ENCODE measurements at places on chromosomes 2 and 18.
A peak's percentile ranks its signal among the peaks of the same experiment; 100 is the strongest.

- no peaks in the 10 kb centered on the region for H3K36me3 ChIP-seq
- no peak for DNase-seq
- no peak overlapping the region for H3K27ac ChIP-seq
- no peak overlapping the region for H3K4me3 ChIP-seq
- H3K27me3 ChIP-seq: no peaks in the 10 kb centered on the region
- H3K4me1 ChIP-seq: no peaks in the 10 kb centered on the region
Measured at GRCh38 chr18:37779220-37779619, 213.6 kb upstream of the CELF4 start.

DNA sequence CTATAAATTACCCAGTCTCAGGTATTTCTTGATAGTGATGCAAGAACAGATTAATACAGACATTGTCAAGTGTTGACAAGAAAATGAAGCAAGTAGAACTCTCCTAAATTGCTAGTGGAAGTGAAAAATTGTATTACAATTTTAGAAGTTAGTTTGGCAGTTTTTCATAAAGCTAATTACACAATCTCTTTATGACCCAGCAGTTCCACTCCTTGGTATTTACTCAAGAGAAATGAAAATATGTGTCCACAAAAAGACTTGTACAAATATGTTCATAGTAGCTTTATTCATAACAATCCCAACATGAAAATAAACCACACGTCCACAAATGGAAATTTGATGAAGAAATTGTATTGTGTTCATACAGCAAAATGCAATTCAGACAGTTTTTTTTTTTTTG is 49.4 kb downstream of the PDE1A start:
- H3K4me1 ChIP-seq: no peaks in the 10 kb centered on the region
- H3K4me3 ChIP-seq: no peak overlapping the region
- H3K27me3 ChIP-seq: no peaks in the 10 kb centered on the region
- DNase-seq: no peak
- H3K36me3 ChIP-seq: no peaks in the 10 kb centered on the region

DNA sequence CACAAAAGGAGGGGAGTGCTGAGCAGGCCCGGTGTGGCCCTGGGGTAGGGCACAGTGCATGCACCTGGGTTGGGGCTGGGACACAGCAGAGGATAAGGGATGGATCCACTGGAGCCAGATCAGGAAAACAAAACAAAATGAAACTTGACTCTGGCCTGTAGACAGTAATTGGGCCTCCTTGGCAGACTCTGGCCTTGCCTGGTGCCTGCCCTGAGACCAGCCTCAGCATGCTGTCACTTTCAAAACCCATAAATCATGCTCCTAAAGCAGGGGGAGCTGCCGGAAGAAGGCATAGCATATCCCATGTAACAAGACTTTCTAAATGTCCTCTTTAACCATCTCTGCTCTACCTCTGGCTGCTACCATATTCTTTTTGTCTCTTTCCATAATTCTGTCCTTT is 61.1 kb upstream of the IGFBP5 start:
- no peak overlapping the region for H3K27ac ChIP-seq
- H3K36me3 ChIP-seq: no peaks in the 10 kb centered on the region
- H3K4me3 ChIP-seq: no peak overlapping the region
- H3K27me3 ChIP-seq: peaks cover 3% of the 10 kb centered on the region

- H3K4me3 ChIP-seq: no peak overlapping the region
- no peaks in the 10 kb centered on the region for H3K27me3 ChIP-seq
- DNase-seq: no peak
- H3K4me1 ChIP-seq: no peaks in the 10 kb centered on the region
- H3K27ac ChIP-seq: no peak overlapping the region
Measured at GRCh38 chr18:66495844-66496243, 108.0 kb downstream of the CDH19 start.

GRCh38 chr2:136022396-136023146 is 37.1 kb upstream of the DARS1 start:
- no peak for DNase-seq
- no peak overlapping the region for H3K27ac ChIP-seq

DNA sequence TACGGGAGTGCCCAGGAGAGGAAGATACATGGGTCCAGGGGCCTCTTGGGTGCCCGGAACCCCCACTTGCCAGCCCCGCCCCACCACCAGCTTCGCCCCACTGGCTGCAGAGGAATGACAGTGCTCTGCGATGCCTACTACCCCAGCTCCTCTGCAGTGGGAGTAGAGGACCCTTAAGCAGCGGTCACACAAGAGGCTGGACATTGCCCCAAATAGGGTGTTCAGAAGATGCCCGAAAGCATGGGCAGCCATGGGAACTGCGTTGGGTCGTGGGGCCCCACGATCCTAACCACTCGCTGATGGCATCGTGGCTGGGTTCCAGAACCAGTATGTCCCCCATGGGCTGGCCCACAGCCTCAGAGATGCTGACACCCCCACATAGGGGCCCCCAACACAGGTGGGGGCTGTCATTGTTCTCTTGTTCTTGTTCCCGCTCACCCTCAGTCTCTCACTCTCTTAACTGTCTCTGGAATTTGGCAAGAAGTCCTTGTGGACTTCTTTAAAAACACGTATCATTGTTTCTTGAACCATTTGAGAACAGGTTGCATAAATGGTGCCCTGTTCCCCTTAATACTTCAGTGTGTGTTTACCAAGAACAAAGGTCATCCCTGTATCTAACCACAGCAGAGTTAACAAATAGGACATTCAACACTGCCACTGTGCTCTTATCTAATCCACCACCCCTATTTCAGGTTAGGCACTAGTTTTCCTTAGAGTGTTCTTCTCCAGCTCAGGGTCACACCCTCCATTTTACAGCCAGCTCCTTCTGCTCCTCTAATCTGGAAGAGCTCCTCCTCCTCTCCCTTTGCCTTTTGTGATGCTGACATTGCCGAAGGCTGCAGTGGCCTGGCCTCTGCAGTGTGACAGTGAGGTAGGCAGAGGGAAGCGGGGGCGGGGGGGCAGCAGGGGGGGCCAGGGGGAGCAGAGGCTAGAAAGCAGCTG is 76.3 kb downstream of the STPG4 start:
- no peaks in the 10 kb centered on the region for H3K36me3 ChIP-seq
- H3K4me1 ChIP-seq: no peaks in the 10 kb centered on the region
- H3K27me3 ChIP-seq: no peaks in the 10 kb centered on the region
- H3K4me3 ChIP-seq: no peak overlapping the region

DNA sequence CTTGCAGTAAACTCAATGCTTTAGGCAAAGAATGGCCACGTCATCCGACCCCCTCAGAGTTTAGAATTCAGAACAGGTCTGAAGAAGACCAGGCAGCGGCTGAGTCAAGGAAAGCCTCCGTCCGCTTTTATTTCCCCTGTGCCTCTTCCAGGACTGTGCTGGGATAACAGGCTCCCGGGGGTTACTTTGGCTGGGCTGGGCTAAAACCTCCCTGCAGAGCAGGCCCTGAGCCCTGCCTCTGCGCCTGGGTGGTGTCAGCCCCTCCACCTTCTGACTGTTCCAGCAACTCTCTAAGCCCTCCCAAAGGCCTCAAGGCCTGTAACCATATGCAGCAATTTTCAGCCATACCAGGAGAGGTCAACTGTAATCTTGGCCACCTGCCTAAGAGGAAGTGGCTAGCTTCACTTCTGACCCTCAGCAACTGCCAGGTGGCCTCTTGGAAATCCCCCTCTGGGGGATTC is 166.5 kb downstream of the RPIA start:
- H3K27ac ChIP-seq: no peak overlapping the region
- H3K27me3 ChIP-seq: peaks cover 8% of the 10 kb centered on the region
- no peaks in the 10 kb centered on the region for H3K36me3 ChIP-seq
- no peaks in the 10 kb centered on the region for H3K4me1 ChIP-seq

DNA sequence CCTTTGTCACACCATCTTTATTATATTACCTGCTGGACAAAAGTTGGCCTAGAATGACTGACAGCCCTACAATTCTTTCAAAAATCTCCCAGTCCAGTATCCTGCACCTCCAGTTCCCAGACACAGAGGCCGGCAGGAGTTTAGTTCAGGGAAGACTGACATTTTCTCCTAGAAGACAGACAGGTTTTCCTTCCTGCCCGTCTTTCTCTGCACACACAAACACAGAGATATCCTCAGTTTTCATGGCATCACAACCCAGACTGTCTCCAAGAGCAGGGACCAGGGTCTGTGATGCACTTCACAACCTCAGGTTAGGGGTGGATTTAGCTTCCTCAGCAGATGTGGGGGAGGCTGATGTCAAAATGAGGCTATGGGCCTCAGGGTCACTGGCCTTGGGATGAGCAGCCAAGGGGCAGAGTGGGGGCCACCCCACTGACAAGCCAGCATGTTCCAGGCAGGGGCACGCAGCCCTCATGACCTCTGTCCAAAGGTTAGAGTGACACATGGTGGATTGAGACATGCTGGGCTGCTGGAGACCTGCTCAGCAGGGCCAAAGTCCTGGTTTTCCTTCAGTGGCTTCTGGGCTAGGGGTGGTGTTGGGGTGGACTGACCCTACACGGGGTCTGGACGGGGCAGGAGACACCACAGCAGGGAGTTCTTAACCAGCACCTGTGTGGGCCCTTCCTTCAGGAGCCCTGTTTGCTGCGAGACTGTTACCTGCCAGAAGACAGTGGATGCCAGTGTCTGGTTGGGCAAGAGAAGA is 70.5 kb downstream of the SFXN5 start:
- peaks cover 1% of the 10 kb centered on the region for H3K27me3 ChIP-seq
- H3K4me1 ChIP-seq: no peaks in the 10 kb centered on the region
- no peak overlapping the region for H3K27ac ChIP-seq
- no peak for DNase-seq
- no peak overlapping the region for H3K4me3 ChIP-seq
- H3K36me3 ChIP-seq: no peaks in the 10 kb centered on the region

DNA sequence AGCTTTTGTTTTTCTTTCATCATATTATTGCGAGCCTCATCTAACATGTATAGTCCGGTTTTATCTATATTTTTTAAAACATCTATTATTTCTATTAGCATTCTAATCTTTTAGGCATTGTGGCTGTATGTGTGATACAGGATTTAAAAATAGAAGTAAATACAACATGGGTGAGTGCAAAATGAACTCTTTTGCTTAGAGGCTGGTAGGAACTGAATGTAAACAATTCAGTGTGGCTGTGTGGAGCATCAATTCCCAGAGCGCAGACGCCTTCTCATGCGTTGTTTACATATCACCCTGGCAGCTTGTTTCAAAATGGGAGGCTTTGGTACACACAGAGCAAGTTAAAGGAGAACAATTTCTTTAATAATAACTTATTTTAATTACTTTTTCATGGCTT is 836 bp downstream of the DTNA start:
- no peak for DNase-seq
- H3K4me1 ChIP-seq: no peaks in the 10 kb centered on the region
- no peak overlapping the region for H3K4me3 ChIP-seq
- H3K27ac ChIP-seq: no peak overlapping the region
- H3K36me3 ChIP-seq: no peaks in the 10 kb centered on the region

DNA sequence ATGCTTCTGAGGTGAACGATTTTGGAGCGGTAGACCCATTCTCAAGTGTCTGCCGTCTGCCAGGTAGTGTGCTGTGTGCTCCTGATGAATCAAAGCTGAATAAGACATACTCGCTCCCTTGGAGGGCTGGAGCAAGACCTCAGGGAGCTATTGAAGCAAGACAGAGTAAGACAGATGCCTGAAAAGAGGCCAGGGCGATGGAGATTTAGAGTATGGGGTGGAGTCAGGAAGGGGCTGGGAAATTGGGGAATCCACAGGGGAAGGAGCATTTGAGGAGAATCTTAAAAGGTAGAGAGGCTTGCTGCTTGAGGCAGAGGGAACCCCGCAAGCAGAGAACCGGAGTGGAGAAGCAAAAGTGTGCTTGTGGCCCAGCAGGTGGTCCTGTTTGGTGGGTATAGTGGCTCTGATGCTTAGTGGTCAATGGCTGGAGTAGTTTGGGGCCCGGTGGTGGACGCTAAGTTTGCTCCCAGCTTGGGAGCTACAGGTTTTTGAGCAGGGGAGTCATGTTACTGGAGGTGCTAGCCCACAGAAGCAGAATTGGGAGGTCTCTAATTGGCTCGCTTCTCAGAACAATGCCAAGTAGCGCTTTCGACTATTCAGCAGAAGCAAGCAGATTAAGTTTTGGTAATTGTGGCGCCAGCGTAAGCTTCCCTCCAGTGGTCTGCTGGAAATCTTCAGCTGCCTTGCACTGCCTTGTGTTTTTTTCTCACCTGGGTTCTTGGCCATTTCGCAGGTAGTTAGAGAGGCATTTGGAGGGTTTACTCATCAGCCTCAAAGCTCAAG is 2.0 kb downstream of the CNNM4 start:
- no peaks in the 10 kb centered on the region for H3K27me3 ChIP-seq
- H3K36me3 ChIP-seq: peaks cover 12% of the 10 kb centered on the region
- peak overlapping the region; percentile 52 for H3K27ac ChIP-seq
- peak overlapping the region; percentile 92 for H3K4me3 ChIP-seq
- no peak for DNase-seq
- H3K4me1 ChIP-seq: peaks cover 67% of the 10 kb centered on the region

DNA sequence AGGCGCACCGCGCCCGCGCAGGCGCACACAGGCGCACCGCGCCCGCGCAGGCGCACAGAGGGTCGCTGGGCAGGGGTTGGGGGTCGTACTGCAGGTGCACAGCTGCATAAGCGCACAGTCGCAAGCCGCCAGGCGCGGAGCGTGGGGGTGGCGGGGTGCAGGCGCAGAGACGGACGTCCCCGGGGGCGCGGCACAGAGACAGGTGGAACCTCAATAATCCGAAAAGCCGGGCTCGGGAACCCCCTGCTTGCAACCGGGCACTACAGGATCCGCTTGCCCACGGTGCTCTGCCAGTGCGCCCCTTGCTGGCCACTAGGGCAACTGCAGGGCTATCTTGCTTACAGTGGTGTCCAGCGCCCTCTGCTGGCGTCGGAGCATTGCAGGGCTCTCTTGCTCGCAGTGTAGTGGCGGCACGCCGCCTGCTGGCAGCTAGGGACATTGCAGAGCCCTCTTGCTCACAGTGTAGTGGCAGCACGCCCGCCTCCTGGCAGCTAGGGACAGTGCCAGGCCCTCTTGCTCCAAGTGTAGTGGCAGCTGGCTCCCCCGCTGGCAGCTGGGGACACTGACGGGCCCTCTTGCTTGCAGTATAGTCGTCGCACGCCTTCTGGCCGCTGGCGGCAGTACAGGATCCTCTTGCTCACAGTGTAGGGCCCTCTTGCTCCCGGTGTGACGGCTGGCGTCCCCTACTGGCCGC is 34.9 kb downstream of the FAM110C start:
- no peak overlapping the region for H3K27ac ChIP-seq
- H3K4me3 ChIP-seq: no peak overlapping the region
- H3K4me1 ChIP-seq: peaks cover 28% of the 10 kb centered on the region
- H3K36me3 ChIP-seq: no peaks in the 10 kb centered on the region
- DNase-seq: peak; percentile 36
- H3K27me3 ChIP-seq: peaks cover 2% of the 10 kb centered on the region

DNA sequence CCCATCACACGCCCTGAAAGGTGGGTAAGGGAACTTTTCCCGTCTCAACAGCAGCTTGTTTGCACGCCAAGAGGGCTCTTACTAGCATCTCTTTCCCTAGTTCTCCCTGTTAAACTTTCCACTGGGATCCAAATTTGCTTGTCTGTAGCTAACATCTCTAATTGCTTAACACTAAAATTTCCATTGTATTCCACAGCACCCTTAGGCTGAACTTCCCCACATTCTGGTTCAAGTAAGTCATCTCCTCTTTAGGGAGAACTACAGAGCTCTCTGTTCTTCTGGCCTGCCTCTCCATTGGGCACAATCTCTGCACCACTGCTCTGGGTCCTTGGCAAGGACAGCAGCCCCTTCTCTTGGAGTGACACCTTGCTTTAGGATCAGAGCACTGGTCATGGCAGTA is 24.0 kb downstream of the UNC50 start:
- no peak for DNase-seq
- peaks cover 25% of the 10 kb centered on the region for H3K4me1 ChIP-seq
- no peak overlapping the region for H3K27ac ChIP-seq
- no peaks in the 10 kb centered on the region for H3K27me3 ChIP-seq
